CD4-positive, alpha-beta memory T cell (primary cell): ENCODE measurements at places on chromosomes 1 and 21.
A peak's percentile ranks its signal among the peaks of the same experiment; 100 is the strongest.

GRCh38 chr1:64437453-64437852, 32.5 kb upstream of the CACHD1 start:
- DNase-seq = no peak

- no peak for DNase-seq
These were observed 8.6 kb downstream of the CERS2 start for GRCh38 chr1:150966011-150966410.

- no peak for DNase-seq
These were observed 59.2 kb downstream of the TBX15 start for GRCh38 chr1:118928739-118929554.

DNA sequence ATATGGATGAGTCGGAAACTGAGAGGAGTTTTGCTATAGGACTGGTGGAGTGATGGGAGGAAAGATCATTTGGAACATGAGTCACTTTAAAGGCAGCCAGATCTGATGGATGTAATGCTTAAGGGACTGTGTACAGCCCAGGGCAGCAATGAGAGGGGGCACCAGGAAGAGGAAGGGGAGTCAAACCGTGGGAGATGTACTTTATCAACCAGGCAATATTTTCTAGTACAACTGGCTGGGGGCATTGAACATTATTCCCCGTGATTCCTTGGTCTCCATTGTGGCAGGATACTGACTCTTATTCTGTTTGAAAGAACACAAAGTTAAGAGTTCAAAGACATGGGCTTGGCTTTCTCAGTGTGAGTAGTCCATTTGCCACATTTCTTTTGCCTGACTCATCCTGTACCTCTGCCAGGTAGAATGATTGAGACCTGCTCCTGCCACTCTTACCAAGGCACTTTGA, 268.2 kb upstream of the NR5A2 start:
- DNase-seq = no peak

- no peak for DNase-seq
These were observed 3.7 kb upstream of the NEK7 start for GRCh38 chr1:198153103-198153502.

DNA sequence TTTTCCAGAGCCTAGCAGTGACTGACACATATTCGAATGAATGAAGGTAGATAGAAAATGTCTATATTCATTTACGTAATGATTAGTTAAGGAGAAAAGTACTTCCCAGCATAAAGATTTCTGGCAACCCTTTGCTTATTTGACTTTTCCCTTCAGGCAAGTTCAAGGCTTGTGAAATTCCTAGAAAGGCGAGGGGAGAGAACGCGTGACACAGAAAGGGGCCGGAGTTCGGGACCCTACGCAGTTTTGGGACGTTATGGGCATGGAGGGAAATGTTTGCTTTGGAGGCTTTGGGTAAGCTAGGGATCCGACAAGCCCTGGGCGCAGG, 472 bp upstream of the USP25 start:
- no peak for DNase-seq

GRCh38 chr1:59249396-59250137, 47.3 kb upstream of the FGGY start:
- DNase-seq = no peak

- DNase-seq = no peak
These were observed 106.6 kb upstream of the ZBTB40 start for GRCh38 chr1:22344851-22345560.

DNA sequence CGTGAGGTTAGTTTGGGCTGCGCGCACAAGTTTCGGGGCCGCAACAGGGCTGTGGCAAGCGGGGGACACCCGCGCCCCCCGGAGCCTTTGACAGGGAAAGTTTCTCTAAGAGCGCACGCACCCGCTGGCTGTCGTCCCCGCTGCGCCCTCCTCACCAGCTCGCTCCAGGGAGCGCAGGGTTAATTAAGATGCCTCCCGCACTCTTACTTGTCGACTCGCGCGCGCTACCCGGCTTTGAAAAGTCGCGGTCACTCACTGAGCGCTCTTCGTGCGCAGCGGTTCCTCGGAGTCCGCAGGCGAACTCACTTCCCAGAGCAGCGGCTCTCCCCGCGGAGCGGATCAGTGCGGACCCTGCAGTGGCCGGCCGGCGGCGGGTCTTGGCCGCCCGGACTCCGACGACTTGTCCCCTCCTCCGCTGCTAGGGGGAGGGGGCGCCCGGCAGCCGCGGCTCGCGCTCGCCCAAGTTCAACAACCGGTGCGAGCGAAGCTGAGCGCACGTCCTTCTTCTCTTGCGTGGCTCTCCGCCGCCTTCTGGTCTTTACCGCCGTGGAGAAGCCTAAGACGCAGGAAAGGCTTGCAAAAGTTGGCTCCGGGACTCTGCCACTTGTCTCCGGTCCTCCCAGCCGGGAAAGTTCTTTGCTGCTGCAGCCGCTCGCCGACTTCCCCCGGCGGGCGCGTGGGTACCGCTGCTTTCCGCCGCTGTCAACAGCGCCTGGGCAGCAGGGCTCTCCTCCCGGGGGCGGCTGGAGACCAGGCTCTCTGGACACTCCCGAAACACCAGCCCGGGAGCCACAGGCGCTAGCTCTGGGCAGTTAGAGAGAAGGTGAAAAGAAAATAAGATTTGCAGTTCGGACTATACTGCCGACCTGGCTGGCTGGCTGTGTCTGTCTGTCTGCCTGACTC, 506 bp downstream of the JUN start:
- DNase-seq = peak; percentile 67

- DNase-seq = no peak
These were observed 27.3 kb downstream of the STUM start for GRCh38 chr1:226575739-226576378.

DNA sequence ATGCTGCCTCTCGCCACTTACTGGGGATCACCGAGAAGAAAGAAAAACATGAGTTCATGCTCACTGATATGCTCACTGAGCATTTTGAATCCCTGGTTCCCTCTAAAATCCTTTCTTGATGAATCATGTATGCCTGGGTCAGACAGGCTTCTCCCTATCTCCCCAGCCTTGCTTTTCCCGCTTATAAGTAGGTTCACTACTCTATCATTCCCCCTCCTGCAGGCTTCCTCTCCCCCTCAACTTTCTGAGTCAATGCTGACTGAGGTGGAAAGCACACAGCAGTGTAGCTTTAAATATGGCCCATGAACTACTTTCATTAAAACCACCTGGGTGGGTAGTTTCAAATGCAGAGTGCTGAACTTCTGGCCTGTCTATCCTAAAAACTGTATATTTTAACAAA, 41.7 kb downstream of the FMO4 start:
- DNase-seq = no peak

DNA sequence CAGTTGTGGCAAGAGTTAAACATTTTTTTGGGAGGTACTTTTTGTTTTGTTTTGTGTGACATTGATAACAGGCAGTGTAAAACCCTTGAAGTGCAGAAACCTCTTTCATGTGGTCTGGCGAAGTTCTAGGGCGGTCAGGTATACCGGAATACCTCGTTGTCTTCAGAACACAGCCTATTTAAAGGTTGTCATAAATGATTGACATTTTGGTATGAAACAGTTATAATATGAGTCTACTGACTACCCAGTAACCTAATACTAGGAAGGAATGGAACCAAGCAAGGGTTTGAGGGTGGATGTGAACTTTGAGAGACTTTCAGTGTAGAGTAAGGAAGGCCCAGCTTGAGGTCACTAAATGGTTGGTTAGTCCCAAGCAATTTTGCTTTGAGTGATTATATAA, 40.5 kb downstream of the PATJ start:
- DNase-seq = peak; percentile 84

DNA sequence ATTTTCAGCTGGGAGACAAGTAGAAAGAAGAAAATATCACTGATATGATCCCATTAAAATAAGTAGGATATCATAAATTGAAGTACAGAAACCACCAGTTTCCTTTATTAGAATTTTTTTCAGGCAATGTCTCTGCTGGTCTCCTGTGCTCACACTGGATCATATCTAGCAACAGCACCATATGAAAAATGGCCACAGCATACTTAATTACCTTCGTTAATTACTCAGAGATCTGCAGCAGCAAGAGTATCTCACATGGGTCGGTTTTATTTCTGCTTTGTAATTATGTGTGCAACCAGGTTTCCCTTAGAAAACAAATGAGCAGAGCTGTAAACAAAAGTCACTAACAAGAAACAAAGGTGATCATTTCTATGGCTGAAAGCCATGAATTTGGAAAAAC, 287.9 kb downstream of the LRRIQ3 start:
- no peak for DNase-seq

DNA sequence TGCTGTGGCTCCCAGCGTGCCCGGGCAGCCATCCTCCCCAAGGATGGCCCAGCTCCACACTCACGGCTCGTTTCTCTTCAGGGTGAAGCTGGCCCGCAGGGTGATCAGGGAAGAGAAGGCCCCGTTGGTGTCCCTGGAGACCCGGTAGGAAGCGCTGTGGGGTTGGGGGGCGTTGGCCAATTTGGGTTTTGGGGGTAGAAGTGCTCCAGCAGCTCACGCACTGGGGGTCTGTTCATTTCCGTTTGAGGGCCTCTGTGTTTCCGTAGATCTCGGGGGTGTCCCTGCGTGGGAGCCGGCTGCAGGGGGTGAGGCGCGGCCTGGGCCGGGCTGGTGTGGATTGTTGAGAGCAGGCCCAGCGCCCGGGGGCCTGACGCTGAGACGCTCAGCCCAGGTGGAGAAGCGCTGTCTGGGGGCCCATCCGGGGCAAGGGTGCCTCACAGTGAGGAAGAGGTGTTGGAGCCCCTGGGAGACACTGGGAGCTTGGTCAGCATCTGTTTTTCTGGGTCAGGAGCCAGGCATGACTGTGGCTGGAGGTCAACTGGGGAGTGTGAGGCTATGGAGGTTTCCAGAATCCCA, 12.6 kb downstream of the COL6A1 start:
- no peak for DNase-seq

DNA sequence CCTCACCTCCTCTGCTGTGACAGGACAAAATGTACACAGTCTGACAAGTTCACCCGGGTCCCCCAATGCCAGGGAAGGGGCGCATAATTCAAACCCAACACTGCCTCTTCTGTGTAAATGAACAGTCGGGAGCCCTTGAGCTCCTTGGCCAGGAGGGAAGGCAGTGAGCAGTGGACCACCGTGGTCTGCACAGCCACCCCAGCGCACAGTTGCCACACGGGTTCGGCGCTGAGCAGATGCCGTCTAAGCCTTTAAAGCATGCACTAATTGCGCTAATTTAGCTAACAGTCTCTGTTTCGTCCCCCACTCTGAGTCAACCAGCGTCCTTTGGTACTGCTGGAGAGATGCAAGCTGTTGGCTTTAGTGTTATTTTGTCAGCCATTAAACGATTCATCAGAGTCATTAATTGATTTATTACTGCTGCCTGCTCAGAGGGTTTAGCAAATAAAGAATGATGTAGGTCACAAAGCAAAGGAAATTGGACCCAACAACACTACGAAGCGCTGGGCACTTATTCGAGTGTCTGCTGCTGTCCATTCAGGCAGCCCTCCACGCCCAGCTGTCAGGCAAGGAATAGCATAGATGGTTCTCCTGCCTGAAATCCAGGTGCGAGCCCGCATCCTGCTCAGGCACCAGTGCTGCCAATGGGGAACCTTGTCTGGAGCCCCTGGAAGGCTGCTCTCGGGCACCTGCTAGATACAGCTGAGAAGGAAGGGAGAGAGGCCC, 91.5 kb downstream of the MRPL37 start:
- DNase-seq = no peak

- DNase-seq = no peak
These were observed 287.3 kb downstream of the PTPRU start for GRCh38 chr1:29523576-29523975.

DNA sequence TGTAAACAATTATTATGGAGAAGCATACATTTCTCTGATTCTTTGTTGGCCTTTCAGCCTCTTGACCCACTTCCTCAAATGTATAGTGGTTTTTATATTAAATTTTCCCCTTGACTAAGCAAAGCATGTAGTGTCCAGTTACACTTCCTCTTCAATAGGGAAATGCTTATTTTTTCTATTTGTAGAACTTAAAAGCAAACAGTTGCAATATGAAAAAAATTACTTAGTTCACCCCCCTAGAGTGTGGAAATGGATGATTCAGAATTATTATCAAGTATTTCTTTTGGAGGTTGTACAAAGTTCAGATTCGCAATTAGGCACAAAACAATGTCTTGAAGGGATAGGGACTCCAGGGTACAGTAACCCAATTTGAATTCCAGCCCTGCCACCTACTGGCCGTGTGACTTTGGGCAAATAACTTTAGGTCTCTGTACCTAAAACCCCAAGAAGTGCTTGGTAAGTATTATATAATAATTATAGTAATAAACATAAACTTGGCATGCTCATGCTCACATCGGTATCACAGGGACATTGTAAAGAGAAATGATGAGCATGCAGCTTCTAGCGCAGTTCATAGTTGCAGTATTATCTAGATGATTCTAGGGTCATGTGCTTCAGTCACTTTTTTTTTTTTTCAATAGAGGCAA, 28.6 kb upstream of the IFNGR2 start:
- DNase-seq = no peak

DNA sequence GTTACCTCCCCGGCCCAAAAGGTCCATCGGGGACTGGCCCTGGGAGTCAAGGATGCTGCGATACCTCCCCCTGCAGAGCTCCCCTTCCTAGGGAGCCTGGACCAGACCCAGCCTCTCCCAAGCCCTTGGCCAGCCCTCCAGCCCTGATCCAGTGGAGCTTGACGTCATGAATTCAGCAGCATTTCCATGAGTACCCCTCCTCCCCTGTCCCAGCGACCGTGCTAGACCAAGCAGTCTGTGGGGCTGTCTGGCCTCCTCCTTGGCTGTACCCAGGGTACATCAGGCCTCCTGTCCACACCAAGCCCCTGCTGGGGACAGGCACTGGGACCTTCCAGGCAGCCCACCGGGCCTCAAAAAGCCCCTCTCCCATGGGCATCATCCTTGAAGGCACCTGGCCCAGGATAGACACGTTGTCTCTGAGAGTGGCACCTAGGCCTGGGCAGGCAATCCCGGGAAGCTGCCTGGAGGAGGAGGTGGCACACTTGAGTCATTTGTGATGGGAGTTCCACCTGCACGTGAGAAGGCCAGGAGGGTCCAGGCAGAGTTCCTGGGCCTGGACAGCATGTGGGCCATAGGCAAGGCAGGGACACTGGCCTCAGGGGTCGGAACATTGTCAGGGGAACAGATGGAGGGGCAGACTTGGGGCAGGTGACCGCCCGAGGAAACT, 46.4 kb downstream of the WNT9A start:
- DNase-seq = no peak

GRCh38 chr1:169325117-169325516, 42.5 kb downstream of the NME7 start:
- DNase-seq = no peak

- DNase-seq = no peak
These were observed 522.5 kb downstream of the SMYD3 start for GRCh38 chr1:245984390-245985155.

DNA sequence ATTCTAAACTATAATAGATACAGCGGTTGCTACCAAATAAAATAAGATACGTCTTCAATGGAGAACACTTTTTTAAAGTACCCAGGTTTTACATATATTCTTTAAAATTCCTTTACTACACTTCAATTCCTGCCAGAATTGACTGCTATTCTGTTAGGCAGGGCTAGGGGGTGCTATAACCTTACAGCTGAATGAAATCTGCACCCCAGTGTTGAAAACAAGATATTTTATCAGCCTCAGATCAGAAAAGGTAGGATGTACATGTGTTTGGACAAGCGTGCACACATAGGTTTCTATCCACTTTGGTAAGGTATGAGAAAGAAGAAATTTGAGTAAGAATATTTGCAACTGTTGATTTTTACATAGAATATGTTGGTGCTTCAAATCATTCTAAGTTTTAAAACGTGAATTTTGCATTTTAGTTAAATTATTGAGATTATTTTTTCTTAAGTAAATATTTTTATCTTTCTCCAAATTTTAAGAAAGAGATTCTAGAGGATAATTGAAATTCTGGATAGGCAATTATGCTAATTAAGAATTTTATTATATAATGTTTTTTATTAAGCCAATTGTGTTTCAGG, 490.8 kb upstream of the ADGRL4 start:
- DNase-seq = no peak
